ENCODE measurements at places on chromosomes 2 and 18.

DNA sequence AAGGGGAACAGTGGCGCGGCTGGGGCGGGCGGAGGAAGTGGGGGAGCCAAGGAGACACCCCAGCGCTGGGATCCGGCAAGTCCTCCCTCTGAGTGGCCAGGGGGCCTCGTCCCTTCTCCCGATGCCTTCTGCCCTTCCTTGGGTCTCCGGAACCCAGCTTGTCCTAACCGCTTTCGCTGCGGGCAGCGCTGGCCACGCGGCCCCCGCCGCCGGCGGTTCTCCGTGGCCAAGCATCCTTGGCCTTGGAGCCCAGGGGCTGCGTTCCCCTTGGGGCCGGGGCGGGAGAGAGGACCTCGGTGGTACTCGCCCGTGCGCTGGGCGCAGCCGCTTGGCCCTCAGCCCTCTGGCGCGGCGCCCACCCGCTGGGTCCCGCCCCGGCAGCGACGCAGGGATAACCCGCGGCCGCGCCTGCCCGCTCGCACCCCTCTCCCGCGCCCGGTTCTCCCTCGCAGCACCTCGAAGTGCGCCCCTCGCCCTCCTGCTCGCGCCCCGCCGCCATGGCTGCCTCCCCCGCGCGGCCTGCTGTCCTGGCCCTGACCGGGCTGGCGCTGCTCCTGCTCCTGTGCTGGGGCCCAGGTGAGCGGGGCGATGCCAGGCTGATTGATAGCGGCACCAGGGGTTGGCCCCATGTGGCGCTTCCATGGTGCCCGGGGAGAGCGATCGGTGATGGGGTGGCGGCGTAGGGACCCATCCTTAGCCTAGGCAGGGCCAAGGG is 128.7 kb downstream of the UXS1 start:
- no peak for DNase-seq

GRCh38 chr18:3757361-3757760 is 307.4 kb downstream of the TGIF1 start:
- DNase-seq, result no peak

DNA sequence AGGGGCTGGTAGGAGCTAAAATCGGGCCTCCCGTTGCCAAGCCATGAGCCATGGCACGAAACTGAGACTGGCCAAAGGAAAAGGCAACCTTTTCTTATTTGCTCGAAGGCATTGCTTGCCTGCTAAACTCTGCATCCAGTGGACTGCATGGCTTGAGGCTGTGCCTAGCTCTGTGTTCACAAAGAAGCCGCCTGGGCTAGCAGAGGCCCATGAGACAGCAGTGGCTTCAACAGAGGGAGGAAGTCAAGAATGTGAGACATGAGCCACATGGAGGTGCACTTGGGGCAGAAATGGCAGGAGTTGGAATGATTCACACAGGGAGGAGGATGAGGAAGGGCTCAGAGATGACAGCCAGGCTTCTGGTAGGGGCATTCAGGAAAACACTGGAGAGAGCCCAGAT is 33.5 kb downstream of the TPRKB start:
- no peak for DNase-seq

DNA sequence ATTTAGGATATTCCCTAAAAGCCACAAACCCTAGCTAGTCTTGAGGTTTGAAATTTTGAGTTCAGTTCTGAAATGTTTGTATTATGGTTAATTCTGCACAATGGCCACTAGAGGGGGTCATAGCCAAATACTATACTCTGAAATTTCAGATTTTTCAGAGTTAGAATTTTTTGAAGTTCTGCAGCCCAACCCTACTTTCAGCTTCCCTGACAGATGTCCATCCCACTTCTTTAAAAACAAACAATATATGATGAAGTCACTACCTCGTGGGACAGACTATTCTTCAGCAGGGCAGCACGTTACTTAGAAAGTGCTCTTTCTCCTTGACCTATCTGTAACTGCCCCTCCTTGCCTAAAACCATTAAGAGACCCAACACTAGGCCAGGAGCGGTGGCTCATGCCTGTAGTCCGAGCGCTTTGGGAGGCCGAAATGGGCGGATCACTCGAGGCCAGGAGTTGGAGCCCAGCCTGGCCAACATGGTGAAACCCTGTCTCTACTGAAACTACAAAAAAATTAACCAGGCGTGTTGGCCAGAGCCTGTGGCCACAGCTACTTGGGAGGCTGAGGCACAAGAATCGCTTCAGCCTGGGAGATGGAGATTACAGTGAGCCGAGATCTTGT is 48.2 kb upstream of the PAPOLG start:
- no peak for DNase-seq

DNA sequence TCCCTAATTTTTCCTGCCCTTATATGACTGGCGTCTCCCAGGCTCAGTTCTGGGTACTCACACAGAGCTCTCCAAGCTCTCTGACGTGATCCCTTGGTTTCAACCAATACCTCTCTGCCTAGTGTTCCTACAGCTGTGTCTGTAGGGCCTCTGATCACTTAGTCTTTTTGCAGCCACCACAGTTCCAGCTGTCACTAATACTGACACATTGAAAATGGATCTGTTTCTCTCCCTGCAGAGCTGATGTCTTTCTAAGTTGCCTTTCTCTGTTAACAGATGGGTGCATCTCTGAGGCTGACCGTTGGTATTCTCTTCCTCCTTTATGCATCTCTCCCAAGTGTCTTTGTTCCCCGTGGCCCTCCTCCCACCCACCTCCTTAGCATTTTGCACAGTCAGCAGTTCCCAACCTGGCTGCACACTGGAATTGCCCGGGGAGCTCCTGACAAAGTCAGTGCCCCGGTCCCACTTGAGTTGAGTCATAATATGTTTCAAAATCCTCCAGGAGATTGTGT is 62.5 kb downstream of the CERS6 start:
- DNase-seq, result no peak

DNA sequence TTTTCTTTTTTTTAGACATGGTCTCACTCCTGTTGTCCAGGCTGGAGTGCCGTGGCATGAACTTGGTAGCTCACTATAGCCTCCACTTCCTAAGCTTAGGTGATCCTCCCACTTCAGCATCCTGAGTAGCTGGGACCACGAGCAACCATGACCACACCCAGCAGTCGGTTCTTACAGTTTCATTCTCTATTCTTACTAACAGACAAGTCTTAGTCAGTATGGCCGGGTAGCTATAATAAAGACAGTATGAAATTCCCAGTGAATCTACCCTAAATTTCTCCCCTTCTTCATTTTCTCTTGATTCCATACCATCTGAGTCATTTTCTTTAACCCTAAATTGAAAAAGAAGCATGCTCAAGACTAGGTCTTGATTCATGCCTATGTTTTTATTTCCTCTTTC is 775.3 kb upstream of the NRXN1 start:
- DNase-seq, result no peak

- DNase-seq, result no peak
Measured at GRCh38 chr18:13303756-13304364, 85.3 kb downstream of the LDLRAD4 start.

DNA sequence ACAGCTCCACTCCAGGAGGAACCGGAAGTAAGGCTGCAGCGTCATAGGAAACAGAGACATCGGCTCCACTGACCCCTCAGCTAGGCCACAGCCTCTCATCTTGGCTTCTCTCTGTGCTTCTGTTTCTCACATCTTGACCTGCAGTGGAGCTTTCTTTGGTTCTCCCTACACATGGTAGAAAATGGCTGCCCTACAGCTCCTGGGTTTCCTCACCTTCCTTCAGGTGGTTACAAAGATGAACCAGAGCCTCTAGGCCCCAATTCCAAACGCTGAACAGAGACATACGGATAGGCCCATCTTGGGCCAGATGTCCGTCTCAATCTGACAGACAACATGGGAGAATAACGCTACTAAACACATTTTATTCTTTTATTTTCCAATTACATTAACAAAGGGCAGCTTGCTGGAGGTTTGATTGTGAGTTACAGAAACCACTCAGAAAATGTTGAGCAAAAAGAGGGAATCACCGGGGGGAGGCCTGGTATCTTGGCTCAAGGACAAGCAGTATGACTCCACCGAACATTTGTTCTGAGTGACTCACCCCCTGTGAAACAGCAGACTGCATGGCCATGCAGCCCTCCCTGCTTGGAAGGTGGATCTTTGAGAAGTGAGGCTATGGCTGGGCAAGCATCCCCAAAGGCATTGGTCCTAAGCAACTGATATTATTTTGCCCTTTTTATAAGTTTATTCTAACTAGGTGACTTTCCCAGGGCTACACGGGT is 303.5 kb downstream of the CDCA7 start:
- DNase-seq, result no peak

DNA sequence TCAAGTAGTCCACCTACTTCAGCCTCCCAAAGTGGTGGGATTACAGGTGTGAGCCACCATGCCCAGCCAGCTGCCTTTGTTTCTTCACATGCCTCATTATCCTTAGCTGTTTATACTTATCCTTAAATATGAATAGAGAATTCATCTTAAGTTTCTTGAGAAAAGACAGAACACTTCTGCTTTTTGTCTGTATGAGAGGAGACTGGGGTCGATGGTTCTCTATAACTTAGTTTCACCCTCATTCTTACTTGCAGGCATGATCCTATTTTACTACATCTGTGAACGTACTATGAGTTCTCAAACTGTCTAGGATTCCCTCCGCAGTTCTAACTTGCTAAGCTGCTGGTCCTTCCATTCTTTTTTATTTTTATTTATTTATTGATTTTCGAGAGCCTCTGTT is 20.4 kb downstream of the PPM1B start:
- DNase-seq, result no peak

DNA sequence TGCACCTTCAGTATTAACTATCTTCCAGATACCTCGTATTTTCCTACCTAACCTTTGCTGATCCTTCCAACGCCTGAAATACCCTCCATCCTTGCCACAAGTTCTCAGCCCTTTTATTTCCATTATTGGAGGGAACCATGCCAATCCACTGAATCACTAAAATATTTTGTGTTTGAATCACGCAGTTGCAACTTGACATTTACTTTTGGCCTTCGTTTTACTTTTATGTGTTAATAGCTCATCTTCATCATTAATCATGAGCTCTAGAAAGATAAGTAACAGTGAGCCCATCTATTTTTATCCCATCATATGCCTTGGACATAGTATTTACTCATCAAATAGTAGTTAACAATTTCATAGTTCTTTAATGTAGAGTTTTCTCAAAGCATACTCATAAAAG is 463.2 kb downstream of the THSD7B start:
- no peak for DNase-seq

DNA sequence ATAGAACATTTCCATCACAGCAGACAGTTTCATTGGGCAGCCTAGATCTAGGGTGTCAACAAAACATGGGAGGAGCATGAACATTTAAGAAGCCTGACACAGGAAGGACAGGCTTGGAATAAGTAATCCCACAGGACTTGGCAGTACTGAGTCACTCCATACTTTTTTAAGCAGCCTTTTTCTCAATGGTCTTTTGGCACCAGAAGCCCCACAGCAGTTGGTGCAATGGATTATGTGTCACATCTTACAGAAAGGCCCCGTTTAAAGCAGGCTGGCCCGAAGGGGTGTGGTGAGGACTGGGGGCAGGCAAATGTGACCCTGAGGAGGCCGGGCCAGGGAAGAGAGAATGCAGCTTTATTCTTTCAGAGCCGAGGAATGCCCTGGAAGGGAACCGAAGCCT is 26.6 kb downstream of the SPTBN1 start:
- no peak for DNase-seq

GRCh38 chr2:85768713-85769112 is 14.9 kb downstream of the ATOH8 start:
- no peak for DNase-seq

DNA sequence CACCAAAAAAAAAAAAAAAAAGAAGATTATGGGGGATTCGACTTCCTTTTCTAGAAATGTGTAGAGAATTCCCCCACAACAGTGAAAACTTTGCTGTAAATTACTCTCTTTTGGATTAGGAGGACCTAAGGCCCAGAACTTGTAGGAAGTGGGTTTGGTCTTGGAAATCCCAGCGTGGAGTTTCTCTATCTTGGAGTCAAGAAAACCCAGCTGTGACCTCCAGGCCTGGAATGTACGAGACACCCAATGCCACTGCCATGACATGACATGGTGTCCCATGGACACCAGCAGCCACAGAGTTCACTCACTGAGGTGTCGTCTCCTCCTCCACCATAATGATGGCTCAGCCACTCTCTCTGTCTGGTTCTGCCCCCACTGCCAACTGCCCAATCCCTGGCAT is 202.3 kb downstream of the ALPK2 start:
- no peak for DNase-seq

DNA sequence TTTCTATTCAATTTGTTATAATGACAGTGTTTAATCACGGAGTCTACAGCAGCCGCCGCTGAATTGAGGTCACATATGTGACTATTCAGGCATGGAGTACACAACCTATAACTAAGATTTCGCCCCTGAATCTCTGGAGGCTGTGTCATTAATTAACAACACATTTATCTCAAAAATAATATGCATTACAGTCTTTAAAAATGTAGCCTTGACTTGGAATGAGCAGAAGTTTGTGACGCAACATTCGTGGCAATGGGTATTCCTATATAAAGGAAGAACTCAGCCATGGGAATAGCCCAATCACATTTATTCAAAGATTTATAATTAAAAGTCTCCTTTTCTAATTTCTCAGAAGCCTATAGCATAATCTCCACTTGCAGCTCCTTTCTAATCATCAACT is 60.6 kb upstream of the LYPD1 start:
- no peak for DNase-seq

GRCh38 chr2:98556344-98557033 is 51.8 kb downstream of the COA5 start:
- no peak for DNase-seq

- DNase-seq, result no peak
Measured at GRCh38 chr2:275466-275865, 10.7 kb downstream of the ACP1 start.

DNA sequence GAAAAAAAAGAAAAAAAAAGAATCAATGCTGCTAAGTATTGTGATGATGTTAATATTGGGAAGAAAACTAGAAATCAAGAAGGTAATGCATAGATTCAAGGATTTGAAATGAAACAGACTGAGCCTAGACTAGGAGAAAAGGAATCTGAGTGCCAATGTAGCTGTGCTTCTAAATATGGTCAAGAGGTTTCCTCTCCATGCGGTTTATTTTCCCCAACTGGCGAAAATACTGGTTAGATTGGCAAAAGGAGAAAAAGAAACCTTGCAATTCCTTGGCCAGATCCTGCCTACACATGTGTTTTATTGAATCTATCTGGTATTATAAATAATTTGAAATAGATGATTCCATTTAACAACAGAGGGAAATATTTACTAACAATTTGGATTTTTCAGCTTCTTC is 5.7 kb downstream of the SCN3A start:
- no peak for DNase-seq

DNA sequence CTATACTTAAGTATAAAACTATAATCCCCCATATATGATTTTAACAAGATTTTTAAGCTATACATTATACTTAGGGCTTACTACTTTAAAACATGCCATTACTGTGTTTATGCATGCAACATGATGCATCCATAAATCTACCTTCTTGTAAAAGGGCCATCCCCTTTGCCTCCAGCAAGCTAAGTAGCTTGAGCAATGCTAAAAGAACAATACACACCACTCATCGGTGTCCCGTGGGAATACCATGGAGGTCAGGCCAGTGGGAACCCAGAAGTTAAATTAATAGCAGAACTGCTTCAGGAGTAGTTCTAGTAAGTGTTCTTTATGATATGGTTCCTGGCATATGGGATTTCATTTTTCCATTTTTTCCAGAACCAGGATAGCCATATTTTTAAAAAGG is 37.8 kb downstream of the SH3RF3 start:
- DNase-seq, result no peak

Measured in stimulated activated CD8-positive, alpha-beta memory T cell treated with anti-CD3 and anti-CD28 coated beads, Interleukin-7, amount 100 ng/mL, for 1 hour (primary cell).